ENCODE measurements at places on chromosomes 12 and 14.
A peak's percentile ranks its signal among the peaks of the same experiment; 100 is the strongest.

GRCh38 chr12:76346798-76347420 lies 1.3 kb downstream of the BBS10 start:
- no peak for DNase-seq

- no peak for DNase-seq
Observed at GRCh38 chr14:102986810-102987579, 64.5 kb downstream of the AMN start.

GRCh38 chr14:30016002-30016401 lies 88.4 kb upstream of the PRKD1 start:
- DNase-seq = no peak

DNA sequence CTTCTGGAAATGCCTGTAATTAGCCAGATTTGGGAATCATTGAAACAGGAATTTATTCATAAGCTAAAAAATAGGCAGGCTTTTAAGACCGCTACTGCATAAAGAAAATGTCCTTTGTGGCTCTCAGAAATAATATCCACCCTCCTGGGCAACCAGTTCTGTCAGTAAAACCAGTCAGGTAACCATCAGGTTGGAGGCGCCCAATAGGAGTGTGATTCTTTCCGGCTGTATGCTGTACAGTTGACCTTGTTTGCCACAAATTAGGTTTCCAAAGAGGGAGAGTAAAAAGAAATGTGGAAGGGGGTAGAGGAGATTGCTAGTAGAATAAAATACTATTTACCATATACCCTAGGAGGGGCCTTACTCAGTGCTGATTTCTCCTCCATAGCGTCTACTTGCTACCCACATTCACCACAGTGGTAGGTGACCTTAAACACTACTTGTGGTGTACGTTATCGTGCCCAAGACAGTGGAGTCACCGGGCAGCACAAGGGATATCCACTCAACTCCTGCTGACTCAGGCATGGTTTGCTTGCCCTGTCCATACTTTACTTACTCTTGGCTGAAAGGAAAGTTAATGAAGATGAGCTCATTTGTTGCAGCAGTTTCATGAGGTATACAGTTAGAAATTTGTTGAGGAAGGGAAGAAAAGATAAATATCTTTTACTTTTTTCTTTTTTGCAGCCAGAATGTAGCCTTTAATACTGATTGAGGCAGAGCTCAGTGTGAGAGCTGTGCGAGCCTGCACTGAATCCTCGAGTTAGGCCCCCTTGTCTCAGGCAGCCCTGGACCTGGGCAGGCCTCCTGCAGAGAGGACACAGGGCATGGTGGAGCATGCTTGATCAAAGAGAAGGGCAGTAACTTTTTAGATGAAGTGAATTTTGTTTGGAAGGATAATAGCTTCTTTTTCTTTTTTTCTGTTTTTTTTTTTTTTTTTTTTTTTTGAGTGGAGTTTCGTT lies 76.7 kb downstream of the DIP2B start:
- no peak for DNase-seq

GRCh38 chr12:20369305-20370013 lies 1.1 kb downstream of the PDE3A start:
- DNase-seq = no peak

DNA sequence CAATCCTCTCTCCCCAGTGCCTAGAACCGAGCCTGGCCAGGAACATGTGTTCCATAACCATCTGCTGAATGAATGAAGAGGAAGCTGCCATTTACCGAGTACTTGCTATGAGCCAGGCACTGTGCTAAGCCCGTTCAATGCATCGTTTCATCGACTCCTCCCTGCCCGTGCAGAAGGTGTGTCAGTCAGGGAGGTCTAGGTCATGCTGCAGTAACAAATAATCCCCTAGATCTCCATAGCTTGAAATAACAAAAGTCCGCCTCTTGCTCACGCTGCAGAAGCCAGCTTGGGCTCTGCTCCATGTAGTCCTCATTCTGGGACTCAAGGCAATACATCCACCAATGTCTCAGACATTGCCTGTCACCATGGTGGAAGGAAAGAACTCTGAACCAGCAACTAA lies 101.3 kb downstream of the SCARB1 start:
- no peak for DNase-seq

- no peak for DNase-seq
Observed at GRCh38 chr12:49161092-49161795, 27.6 kb downstream of the TUBA1A start.

- no peak for DNase-seq
Observed at GRCh38 chr14:62162998-62163589, 400.9 kb downstream of the SNAPC1 start.

- DNase-seq = no peak
Observed at GRCh38 chr14:91326514-91327249, 82.2 kb upstream of the GPR68 start.

DNA sequence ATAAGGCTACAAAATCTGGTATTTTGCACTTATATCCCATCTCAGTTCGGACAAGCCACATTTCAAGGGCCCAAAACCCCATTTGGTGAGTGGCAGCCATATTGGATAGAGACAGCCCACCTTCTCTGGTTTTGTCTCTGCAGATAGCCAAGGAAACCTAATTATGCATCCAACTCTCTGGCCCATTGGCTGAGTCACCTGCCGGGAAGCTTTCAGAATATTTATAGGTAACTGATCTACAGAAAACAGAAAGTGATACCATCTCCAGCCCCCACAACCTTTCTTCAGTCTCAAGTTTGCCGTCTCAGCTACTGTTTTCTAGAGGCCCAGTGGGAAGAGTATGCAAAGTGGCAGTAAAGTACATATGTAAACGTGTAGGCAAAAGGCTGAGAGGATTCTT lies 33.7 kb upstream of the PPP1CC start:
- peak; percentile 58 for DNase-seq

DNA sequence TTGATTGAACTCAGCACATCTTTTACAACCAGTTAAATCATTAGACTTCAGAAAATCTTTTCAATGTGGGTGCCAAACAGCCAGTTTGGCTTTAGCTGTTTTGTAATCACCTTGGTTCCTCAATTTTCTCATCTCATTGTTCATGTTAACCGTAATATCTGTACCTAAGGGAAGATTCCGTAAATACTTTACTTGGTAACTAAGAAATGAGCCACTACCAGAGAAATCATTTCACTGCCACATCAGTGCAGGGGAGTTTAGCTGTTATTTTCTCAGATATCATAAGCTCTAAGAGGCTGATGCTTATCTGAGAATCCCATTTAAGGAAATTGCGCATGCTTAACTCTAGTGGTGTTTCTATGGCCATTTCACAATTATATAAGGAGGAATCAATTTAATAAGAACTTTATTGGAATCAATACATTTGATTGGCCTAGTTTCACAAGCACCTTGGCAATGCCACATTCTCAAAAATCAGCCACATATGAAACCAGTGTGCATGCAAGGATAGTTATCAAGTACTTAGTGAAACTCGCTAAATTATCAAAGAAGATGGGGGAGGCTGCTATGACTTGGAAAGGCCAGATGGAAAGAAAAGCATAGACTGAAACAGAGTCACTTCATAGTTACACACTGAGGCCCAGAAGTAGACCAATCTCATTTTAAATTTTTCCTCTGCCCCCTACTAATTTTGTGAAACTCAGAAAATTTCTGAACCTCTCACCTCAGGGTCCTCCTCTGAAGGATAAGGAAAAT lies 28.1 kb upstream of the IL22 start:
- DNase-seq = no peak

DNA sequence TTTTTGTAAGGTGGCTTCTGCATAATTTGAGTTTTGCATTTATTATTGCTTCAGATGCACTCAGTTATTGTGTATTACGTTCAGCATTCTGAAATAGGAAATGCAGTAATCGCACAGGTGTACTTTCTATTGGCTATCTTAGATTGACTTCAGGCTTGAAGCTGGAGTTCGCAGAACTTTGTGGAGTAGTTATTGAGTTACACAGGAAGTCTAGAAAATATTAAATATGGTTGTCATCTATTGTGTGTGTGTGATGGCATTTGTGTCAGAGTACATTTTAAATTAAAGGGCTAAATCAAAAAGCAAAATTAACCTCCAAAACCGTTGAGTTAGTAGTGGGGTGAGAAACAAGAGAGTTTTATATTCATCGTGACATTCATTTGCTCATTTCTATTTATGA lies 2.7 kb downstream of the ARID2 start:
- peak; percentile 74 for DNase-seq

DNA sequence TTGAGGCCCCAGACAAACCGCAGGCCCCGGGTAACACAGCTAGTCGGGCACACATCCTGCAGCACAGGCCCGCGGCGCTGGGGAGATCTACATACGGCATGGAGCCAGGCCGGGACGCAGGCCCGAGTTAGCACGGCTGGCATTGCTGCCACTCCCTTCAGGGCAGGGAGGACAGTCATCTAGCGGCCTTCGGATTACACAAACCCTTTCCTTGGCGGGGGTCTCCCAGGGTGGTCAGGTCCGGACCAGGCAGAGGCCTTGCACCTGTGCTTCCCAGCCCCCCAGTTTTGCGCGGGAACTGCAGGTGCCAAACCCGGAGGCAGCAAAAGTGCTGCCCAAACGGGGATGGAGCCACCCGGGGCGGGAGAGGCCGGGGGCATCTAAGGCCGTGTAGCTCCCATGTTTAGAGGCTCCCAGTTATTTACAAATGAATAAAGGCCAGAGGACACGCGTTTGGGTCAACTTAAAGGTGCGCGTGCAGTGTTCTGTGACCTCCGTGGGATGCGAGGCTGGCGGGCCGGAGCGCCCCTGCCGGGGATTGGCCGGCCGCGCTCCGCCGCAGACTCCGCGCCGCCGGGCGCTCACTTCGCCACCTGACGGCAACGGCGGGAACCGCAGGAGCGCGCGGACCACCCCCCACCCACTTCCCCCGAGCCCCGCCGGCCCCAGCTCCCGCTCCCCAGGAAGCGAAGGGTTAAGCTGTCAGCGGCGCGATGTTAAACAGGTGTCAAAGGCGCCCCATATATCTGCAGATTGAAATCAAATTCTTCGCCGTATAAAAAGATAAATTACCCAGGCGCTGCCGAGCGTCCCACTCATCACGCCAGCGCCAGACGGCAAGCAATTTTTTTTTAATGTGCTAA lies 18.1 kb downstream of the VSX2 start:
- DNase-seq = peak; percentile 70

GRCh38 chr12:113407931-113408600 lies 4.4 kb upstream of the SDS start:
- DNase-seq = no peak

DNA sequence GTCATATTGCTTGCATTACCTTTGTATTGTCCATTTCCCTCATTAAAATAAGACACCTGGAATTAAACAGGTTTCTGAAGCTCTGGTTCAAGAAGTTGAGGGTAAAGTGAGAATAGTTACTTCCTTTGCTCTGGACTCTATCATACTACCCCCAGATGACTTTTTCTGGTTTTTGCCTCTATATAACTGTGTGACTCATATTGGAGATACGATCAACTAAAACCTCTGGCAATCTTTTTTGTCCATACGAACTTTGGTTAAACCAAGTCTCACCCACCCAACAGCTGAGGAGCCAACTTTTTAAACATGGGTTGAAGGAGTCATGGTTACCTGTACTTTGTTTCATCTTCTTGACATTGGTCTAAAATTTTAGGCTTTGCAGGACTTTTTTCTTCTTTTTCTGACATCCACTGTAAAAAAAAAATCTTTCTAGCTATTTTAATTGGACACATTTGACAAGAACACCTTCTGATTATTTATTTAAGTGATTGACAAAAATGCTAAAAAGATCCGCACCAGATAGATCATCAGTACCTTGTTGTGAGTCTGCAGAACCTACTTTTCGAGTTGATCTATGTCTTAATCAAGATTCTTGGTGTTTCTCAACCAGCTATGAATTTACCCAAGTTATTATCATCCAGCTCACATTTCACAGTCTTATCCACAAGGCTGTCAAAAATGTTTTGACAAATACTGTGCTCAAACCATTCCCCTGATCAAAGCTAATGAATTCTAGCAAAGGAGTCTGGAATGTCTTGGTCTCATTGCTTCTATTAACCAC lies 166.0 kb downstream of the IPO8 start:
- DNase-seq = no peak

- peak; percentile 59 for DNase-seq
Observed at GRCh38 chr12:1593174-1594005, 991 bp downstream of the FBXL14 start.

- no peak for DNase-seq
Observed at GRCh38 chr12:65505386-65506121, 227.1 kb downstream of the MSRB3 start.

GRCh38 chr12:9943240-9943639 lies 11.1 kb upstream of the CLEC2A start:
- peak; percentile 71 for DNase-seq

DNA sequence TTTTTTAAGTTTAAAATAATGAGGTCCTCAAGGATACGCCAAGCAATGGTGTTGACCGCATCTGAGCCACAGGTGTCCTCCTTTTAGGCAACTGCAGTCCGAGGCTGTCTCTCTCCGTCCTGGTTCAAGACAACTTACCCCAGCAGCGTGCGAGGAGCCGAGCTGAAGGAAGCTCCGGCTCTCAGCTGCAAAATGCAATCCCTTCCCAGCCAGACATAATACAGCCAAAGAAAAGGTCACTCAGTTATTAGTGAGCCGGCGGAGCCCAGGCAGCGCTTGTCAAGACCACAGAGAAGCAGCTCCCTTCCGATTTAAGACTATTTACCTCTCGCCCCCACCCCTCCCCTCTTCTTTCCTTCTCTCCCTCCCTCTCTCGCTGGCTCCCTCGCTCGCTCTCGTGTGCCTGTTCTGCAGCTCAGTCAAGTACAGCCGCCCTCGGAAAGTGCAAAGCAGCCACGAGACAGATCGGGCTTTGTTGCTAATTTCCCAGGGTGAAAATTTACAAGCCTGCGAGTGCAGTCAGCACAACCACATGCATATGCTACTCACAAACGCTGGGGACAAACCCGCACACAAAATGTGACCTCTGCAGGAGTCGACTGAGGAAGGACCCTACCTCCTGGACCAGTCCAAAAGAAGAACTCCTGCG lies 363 bp upstream of the LMO3 start:
- DNase-seq = no peak
